Peyer's patch (tissue), 4 donors: ENCODE measurements at places on chromosomes 4 and X. TPM values are rescaled to one million over a fixed set of nuclear protein-coding genes. Genes with fewer than 3 reads are reported as not detected.

Gene CLDN2
- 35.8 TPM for total RNA-seq

Gene OTUD6A
- not detected for total RNA-seq

Gene MAPK10
- 9.0 TPM for total RNA-seq

Gene SMARCAD1
- 21.7 TPM for total RNA-seq

DNA sequence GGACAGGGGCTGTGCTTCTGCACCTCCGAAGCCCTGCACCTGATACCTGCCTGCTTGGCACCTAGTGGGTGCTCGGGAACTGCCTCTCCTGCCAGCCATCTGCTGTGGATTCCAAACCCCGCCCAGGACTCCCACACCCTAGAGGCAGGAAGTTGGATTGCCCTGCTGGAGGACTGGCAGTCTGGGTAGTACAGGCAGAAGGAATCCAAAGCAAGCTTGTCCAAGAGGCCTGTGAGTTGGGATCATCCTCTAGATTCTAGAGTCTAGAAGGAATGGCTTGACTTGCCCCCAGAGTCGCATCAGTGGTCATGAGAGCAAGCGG lies 64.6 kb upstream of the MTM1 start:
- DNase-seq, result no peak

DNA sequence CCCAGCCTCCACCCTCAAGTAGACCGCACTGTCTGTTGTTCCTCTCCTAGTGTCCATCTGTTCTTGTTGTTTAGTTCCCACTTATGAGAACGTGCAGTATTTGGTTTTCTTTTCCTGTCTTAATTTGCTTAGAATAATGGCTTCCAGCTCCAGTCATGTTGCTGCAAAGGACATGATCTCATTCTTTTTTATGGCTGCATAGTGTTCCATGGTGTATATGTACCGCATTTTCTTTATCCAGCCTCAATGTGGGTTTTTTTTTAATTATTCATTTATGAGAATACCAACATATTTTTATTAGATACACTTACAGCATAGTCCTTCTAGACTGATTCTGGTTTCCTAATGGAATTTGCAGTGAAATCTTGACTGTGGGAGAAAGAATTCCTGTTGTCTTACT lies 1.3 kb downstream of the VMA21 start:
- no peak for DNase-seq

GRCh38 chr4:138864961-138865720 lies 150.4 kb upstream of the NOCT start:
- DNase-seq, result no peak

GRCh38 chrX:124641737-124642491 lies 295.6 kb downstream of the SH2D1A start:
- DNase-seq, result no peak

DNA sequence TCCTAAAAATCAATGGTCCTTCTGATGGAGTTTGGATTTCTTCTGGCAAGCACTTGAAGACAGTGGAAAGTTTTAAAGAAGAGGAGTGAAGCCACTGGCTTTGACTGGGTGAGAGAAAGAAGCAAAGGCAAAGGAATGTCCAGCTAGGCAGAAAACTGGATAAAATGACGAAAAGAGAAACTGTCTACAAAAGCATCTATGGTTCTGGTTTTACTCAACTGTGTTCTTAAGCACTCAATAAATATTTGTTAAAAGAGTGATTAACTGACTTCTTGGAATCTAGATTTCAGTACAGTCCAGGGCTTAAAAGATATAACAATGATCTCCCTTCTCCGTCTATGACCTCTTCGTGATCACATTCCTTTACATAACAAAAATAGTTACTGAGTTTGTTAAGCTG lies 52.4 kb downstream of the PACRGL start:
- no peak for DNase-seq

- DNase-seq, result no peak
These were observed 17.9 kb upstream of the HAND2 start for GRCh38 chr4:173547889-173548288.

DNA sequence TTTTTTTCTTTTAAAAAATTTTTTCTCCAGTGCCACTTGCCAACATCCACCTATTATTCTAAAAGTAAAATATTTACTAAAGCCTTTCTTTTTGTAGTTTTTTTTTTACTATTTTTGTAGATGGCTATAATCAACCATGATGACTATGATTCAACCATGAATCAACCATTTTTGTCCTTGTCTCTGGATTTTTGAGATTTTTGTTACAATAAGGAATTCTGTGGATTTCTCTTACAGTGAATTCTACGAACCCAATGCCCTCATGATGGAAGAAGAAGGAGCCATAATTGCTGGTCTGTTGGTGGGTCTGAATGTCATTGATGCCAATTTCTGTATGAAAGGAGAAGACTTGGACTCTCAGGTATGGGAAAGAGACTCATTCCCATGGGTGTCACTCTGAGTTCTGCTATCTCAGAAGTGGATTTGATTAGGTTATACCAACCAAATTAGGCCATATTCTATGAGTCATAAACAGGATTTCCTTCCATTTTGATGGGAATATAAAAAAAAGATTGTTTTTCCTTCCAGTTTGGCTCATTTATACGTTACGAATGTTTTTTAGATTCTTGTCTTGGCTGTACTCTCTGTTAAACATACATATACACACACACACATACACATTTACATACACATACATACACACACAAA lies 46.7 kb downstream of the RUFY3 start:
- no peak for DNase-seq

DNA sequence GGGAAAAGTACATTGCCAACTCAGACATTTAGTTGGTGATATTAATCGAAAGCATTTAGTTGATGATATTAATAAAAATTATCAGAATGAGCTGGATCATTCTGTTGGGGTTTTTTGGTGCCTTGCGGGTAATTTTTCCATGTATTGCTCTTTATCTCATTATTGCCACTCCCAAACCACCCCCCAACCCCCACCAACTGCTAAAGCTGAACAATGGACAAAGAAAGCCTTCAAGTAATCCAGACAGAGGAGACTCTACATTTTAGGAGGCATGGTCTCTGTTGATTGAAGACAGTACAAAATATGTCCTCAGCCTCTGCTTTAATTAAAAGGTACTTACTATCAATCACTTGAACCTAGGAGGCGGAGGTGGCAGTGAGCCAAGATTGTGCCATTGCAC lies 22.5 kb downstream of the PDK3 start:
- no peak for DNase-seq

DNA sequence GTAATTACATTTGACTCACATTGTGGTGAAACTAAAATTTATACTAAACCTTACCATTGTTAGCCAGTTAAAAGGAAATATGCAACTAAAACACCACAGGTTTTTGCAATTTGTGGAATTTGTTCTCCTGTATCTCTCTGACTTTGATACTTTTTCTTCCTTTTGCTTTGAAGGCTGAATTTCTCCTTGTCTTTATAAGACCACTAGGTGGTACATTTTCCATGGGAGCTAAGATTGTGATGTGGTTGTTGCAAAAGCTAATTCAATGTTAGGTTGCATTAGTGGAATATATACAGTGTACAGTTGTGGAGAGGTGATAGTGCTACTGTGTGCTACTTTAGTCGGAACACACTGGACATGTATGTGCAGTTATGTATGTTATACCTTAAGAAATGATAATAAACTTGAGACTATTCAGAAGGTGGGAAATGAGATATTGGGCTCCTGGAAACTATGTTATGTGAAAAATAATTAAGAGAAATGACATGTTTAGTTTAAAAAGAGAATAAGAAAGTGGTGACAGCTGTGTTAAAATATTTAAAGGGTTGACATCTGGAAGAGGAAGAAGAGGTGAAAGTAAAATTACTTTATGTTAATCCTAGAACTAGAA lies 70.3 kb downstream of the ARL9 start:
- no peak for DNase-seq

DNA sequence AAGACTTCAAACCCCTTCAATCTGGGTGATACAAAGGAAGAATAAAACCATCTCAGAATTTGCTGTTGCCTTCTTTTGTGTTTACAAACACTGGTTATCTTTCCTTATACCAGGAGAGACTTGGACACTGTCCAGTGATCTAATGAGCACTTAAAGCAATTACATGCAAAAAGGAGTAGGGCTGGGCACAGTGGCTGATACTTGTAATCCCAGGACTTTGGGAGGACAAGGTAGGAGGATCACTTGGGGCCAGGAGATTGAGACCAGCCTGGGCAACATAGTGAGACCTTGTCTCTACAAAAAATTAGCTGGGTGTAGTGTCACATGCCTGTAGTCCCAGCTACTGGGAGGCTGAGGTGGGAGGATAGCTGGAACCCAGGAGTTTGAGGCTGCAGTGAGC lies 95.7 kb upstream of the DRD5 start:
- no peak for DNase-seq
